ENCODE measurements at places on chromosomes 5 and 9. TPM values are rescaled to one million over a fixed set of nuclear protein-coding genes. Genes with fewer than 3 reads are reported as not detected.

The PCDHA9 gene
- not detected for polyA plus RNA-seq

The TEX48 gene
- not detected for polyA plus RNA-seq

The LMNB1 gene
- 8.4 TPM for polyA plus RNA-seq

The PDE6A gene
- polyA plus RNA-seq, result 0.05 TPM

The CARTPT gene
- polyA plus RNA-seq, result not detected

The EXD3 gene
- polyA plus RNA-seq, result 5.6 TPM

The TMED7 gene
- polyA plus RNA-seq, result 26.0 TPM

Measured in IgD-negative memory B cell (primary cell).